Hepatic stellate cell (primary cell): ENCODE measurements at places on chromosomes 4 and X.
A peak's percentile ranks its signal among the peaks of the same experiment; 100 is the strongest.

DNA sequence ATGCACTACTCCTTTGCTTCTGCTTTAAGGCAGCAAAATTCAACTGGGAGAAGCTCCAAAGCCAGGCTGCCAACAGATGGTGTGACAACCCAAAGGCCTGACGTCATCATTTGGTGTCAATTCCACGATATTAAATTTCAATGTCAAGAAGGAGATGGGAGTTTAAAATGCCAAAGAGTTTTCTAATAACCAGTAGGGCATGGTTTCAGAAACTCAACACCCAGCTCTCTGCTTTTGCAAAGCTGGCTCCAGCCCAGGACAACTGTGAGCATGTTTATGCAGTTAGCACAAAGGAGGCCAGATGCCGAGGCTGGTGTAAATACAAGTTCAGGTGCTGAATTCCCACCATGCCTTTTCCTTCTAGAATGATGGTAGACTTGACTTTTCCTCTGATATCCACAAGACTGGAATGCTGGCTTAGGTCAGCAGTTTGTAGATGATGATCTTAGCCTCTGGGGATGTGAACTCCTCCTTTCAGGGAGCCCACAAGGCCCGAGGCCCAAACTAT is 67.3 kb downstream of the AFAP1 start:
- DNase-seq = peak; percentile 38

GRCh38 chrX:119686087-119686691 is 6.8 kb downstream of the SEPTIN6 start:
- no peak for DNase-seq

GRCh38 chrX:96147681-96148080 is 537.0 kb upstream of the DIAPH2 start:
- DNase-seq = no peak

- DNase-seq = no peak
These were observed 34.4 kb upstream of the LRBA start for GRCh38 chr4:151049430-151049884.

DNA sequence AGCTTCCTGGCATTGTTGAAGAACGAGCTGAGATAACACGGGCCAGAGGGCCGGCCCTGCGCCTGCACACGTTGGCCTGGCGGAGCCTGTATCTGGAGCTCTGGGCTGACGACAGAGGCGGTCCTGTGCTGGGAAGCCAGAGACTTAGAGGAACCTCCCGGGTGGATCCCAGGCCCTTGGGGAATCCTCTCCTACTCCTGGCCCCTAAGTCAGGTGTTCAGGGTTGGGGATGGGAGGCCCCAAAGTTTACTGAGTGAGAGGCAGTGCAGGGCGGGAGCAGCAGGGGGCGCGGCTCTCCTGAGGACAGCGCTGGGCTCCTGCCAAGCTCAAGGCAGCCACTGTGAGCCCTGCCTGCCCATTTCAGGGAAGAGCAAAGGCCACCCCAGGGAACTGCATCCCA is 2.5 kb upstream of the HTRA3 start:
- DNase-seq = peak; percentile 77

DNA sequence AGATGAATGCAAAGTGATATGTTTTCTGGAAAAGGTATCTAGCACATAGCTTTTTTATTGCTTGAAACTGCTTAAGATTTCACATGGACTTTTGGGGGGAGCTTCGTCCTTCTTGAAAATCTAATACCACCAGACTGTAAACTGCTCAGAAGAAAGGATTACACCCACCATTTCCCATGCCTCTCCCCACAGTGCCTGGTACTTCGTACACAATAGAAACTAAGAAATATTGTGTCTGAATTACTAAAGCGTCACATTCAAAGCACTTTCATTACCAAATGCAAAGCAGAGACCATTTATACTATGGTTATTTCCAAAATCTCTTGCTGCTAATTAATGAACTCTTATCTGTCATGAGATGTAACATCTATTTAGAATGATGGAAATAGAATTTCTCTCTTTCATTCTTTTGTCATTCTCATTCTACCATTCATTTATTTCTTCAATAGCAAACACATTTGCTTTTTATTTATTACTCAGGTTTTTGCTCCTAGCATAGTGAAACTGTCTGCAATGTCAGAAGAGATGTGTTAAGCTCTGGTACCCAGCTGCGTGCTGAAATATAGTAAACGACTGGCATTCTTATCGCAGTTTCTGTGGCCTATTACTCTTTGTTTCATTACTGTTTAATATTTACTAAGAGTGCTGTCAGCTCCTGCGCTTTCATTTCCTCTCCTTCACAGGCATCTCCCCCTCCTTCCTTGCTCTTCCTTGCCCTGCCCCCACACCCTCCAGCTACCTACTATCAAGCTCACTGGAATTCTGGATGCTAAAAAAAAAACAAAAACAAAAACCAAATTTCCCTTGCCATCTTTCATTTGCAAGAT is 51.4 kb upstream of the RAPGEF2 start:
- DNase-seq = no peak

DNA sequence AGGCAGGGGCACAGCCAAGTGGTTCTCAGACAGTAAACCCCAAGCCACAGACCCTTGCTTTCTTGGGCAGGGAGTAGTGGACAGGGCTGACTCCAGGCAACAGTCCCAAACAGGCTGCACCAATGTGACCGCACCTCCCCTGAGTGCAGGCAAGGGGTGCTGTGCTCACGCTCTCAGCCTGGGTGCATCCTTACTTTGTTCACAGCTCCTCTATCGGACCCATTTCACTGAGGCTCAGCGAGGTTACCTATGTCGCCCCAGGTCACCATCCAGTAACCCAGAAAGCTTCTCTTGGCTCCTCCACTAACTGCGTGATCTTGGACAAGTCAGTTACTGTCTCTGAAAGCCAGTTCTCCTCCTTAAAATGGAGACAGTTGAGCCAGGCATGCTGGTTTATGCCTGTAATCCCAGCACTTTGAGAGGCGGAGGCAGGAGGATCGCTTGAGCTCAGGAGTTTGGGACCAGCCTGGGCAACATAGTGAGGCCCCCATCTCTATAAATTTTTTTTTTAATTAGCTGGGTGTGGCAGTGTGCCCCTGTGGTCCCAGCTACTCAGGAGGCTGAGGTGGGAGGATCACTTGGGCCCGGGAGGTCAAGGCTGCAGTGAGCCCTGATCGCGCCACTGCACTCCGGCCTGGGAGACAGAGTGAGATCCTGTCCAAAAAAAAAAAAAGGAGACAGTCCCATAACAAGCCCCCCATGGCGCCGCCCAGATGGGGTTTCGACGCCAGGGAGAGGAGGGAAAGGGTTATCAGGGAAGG is 823 bp upstream of the MAN2B2 start:
- no peak for DNase-seq

DNA sequence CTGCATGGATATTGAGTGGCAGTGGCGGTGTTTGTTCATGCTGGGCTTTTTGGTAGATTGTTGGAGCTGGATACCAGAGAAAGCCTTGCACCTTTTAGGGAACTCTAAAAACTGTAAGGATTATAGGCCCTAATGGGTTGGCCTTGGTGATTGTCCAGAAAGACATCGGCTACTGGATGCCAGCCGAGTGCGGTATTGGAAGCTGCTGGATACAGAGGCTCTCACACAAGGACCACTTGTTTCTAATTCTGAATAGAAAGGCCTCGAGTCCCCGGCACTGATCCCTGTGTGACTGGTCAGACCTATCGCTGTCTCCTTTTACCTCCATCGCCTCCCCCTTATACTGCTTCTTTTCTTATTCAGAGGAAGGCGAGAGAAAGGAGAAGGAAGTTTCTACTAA is 27.3 kb upstream of the SCOC start:
- DNase-seq = no peak

DNA sequence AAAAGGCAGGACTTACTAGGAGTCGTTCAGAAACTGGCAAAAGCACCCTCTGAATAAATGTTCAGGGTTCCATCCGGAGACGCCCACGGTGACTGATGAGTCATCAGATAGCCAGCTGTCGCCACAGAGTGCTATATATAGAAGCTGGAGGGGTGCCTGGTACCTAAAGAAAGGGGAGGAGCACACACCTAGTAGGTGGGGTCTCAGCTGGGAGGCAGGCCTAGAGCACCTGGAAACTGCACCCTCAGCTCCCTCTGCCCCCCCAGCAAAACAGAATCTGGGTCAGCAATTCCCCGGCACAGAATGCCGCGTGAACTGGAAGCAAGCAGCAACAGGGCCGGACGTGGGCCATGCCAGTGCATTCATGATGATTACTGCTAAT is 242.0 kb downstream of the BCOR start:
- DNase-seq = peak; percentile 42

DNA sequence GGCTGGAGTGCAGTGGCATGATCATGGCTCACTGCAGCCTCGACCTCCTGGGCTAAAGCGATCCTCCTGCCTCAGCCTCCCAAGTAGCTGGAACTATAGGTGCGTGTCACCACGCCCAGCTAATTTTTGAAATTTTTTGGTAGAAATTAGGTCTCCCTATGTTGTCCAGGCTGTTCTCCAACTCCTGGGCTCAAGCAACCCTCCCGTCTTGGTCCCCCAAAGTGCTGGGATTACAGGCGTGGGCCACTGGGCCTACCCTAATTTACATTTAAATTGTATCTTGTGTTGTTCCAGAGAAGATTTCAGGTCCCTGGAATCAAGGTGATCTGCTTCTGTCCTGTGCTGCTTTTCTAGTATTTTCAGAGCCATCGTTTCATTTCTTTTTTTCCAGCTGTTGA is 1.2 kb upstream of the LRPAP1 start:
- DNase-seq = no peak

GRCh38 chr4:93221771-93222170 is 606.8 kb upstream of the ATOH1 start:
- no peak for DNase-seq

DNA sequence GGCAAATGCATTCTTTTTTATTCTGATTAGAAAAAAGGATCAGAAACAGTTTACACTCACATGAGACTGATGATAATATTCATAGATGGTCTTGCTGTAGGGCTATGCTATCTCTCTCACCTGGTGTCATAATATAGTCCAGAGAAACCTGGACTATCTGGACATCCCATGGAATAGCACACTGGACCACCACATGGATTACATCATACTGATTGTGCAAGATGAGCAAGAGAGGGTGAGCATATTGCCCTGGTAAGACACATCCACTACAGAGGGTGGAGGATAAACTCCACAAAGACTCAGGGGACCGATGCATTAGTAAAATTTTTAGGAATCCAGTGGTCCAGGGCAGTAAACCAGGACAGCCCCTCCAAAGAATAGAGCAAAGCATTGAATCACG is 8.2 kb downstream of the SYN1 start:
- no peak for DNase-seq

- DNase-seq = no peak
These were observed 11.5 kb upstream of the CHST7 start for GRCh38 chrX:46561824-46562657.

GRCh38 chrX:37875675-37876074 is 28.3 kb upstream of the DYNLT3 start:
- DNase-seq = no peak

- no peak for DNase-seq
These were observed 128.8 kb downstream of the COMMD8 start for GRCh38 chr4:47334652-47335051.

DNA sequence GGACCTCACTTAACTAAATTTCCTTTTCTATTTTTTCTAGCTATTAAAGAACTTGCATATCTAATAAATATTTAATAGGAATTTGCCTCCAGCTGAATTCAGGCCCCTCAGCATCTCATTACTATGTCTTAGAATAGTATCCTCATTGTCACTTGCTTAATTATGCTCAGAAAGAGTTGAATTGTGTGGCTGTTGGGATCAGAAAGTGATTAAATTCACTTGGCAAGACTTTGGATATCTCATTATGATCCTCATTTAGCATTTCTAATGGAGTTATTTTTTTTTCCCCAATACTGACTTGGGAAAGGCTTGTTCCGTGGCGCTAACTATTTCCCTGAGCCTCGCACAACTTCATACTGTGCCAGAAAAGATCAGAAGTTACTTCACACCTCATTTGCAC is 158.8 kb downstream of the IDS start:
- no peak for DNase-seq

GRCh38 chr4:82968972-82969371 is 41.7 kb downstream of the LIN54 start:
- no peak for DNase-seq

GRCh38 chrX:71098302-71098701 is 2.7 kb downstream of the FOXO4 start:
- no peak for DNase-seq

GRCh38 chrX:111282991-111283390 is 12.7 kb upstream of the CAPN6 start:
- DNase-seq = no peak

DNA sequence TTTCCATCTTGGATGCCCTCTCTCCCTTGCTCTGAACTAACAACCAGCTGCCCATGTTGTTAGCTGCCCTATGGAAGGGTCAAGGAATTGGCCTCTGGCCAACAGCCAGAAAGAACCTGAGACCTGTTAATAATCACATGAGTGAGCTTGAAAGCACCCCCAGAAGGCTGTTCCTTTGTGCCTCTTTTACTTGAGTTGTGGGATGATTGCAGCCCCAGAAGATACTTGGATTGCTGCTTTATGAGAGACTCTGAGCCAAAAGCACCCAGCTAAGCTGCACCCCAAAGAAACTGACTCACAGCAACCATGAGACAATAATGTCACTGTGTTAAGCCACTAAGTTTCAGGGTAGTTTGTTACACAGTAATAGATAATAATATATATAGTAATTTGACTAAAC is 73.3 kb downstream of the FRYL start:
- DNase-seq = no peak

DNA sequence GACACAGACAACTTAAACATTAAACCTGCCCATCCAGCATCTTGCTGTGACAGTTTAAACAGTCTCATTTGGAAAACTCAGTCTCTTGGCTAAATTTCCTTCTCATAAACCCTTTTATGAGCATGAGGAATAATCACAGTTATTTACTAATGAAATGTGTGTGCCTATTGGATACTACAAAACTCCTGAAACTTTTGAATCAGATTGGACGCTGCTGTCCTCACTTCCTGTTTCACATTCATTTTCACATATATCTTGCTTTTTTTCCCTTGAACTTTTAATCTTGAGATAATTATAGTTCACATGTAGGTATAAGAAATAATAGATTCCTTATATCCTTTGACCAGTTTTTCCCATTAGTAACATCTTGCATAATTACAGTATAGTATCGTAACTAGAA is 111.7 kb downstream of the CDKL5 start:
- no peak for DNase-seq

DNA sequence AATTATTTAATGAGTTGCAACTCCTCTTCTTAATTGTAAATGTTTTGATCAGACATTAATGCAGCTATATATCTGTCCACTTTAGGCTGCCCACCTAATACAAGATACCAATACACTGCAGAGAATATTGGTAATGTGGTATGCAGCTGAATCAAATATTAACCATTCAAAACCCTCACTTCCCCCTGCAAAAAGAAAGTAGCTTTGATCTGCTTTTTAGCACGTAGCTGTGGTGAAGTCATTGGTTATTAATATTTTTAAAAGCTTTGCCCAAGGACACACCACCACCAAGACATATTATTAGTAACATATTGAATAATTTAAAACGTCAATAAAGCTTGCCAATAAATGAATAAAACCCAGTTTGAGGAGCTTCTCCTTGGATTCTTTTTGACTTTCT is 28.6 kb upstream of the CYP2U1 start:
- DNase-seq = no peak

DNA sequence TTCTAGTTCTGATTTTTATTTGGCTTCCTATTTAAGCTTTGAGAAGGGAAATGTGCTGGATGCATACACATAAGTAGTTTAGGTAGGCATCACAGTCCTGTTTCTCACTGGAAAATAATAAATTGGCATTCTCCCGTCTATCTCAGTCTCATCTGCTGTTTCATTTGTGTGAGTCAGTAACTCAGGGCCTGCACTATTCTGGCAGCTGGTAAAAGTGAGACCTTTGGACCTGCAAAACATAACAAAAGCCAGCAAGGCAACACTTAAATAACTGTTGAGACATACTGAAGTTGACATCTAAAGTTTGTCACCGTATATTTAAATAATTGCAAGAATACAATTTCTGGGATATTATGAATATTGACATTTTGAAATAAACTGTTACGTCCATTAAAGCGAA is 8.6 kb upstream of the UBQLN2 start:
- no peak for DNase-seq
